ENCODE measurements at places on chromosomes 6 and 20. TPM values are rescaled to one million over a fixed set of nuclear protein-coding genes. Genes with fewer than 3 reads are reported as not detected.
A peak's percentile ranks its signal among the peaks of the same experiment; 100 is the strongest.

Gene RAET1G
- 1.2 TPM for total RNA-seq

Gene PARD6B
- 0.06 TPM for total RNA-seq

Gene AIF1
- not detected for total RNA-seq

Gene MCCD1
- not detected for total RNA-seq

Gene ABHD16B
- not detected for total RNA-seq

Gene ECI2
- 74.9 TPM for total RNA-seq

Gene SLC22A1
- 0.19 TPM for total RNA-seq

Gene RAMACL
- not detected for total RNA-seq

Gene OLIG3
- not detected for total RNA-seq

Gene PHF3
- 26.6 TPM for total RNA-seq

GRCh38 chr20:58869662-58870227 lies 17.2 kb downstream of the GNAS start:
- no peak for DNase-seq

GRCh38 chr6:44771647-44772415 lies 384.3 kb downstream of the CDC5L start:
- no peak for DNase-seq

DNA sequence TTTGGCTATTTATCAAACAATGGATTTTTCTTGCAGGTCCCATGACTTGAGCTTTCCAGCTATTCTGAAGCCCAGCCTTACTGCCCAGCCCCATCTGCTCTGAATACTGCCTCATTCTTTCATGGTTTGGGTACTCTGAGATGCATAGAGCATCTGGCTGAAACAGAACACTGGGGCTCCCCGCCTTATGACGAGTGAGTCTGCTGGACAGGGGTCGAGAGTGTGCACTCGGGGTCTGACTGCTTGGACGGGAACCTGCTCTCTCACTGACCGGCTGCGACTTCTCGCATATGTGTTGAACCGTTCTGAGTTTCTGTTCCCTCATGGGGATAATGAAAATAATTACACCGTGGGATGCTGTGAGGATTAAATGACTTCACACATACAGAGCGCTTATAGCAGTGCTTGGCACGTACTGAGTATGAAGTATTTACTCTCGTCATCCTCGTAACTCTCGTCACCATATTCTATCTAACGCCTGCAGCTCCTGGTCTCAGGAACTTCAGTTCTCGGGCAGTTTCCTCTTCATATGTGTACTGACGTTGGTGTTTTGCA lies 59.5 kb upstream of the MPC1 start:
- no peak for DNase-seq

- no peak for DNase-seq
These were observed 186.0 kb downstream of the DTNBP1 start for GRCh38 chr6:15476631-15477380.

DNA sequence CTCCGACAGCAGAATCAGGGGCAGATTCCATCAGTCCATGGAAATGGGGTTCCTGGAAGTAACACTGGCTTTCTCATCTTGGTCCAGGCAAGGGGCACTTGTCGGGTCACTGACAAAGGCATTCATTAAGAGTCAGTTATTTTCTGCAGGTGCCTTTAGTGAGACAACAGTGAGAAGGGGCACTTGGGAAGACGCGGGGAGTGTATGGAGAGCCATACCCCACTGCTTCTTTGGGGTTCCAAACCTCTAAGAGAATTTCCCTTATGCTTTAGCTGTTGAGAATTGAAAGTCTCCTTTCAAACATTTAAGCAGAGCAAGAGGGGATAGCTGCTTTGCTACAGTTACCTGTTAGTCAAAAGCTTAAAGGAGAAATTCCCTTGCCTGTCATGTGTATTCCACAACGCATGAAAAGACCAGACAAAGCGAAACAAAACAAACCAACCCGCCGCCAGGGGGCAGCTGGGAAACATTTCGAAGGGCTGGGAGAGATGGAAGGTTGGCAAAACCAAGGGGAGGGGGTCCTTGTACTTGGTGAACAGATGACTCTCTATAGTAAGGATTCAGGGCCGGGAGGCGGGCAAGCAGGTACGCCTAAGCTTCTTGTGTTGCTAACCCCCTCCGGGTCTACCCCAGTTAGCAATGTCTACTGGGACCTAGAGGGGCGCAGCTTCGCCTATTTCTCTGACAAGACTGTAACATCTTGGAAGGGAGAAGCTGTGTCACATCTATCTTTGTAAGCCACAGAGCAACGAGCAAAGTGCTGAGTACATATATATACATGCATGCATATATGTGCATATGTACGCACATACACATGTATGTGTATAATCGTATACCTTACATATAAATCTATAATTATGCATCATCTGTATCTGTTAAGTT lies 474.9 kb upstream of the AGPAT4 start:
- DNase-seq: peak; percentile 10

DNA sequence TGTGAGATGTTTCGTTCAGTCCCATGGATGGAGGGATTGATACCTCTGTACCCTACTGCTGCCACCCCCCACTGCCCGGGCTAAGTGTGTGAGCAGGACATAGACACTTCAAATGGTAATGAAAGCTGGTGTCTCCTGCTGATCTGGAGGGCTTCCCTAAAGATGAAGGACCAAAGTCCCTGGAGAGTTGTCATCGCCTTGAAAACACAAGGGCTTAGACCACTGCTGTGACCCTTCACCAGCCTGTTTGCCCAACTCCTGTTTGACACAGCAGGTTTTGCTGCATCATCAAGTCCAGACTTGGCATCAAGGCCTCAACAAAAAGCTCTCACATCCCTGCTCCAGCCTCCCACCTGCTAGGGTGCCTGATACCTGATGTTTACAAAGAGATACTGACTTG lies 57.9 kb upstream of the FAM8A1 start:
- DNase-seq: no peak

DNA sequence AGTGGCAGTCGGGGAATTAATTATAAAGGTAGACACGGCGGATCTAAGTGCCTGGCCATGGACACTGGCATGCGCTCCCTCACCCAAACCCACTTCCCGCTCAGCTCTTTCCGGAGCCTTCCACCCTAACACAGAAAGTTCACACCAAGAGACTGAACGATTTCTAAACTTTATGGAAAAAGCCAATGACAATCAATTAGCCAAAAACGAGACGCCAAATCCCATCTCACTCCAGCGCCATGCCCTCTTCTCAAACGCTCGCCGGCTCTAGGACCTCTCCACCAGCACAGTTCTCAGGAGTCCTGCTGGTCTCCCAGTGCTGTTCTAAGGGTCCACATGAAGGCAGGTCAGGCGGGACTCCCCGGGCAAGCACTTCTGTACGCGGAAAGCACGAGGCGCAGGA lies 641 bp downstream of the SF3B5 start:
- DNase-seq: no peak

DNA sequence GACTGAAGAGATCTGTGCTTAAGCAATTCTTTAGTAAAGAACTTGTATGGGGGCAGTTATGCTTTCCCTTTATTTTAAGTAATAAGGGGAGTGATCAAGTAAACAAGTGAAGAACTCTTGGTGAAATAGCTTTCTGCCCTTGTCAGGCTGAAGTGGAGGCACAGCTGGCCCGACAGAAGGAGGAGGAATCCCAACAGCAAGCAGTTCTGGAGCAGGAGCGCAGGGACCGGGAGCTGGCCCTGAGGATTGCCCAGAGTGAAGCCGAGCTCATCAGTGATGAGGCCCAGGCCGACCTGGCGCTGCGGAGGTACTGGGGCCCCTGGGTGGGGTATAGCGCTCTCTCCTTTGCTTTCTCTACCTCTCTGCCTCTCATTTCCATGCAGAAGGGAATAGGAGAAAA lies 143.3 kb downstream of the MYO6 start:
- no peak for DNase-seq

GRCh38 chr20:43977962-43978361 lies 63.3 kb downstream of the TOX2 start:
- no peak for DNase-seq

GRCh38 chr6:160065200-160065599 lies 56.4 kb upstream of the SLC22A1 start:
- DNase-seq: no peak

GRCh38 chr6:105648276-105648675 lies 245.4 kb upstream of the PREP start:
- no peak for DNase-seq

- no peak for DNase-seq
These were observed 46.8 kb downstream of the LY86 start for GRCh38 chr6:6635291-6635690.

- DNase-seq: peak; percentile 44
These were observed 218.5 kb downstream of the ARHGAP18 start for GRCh38 chr6:129491436-129491835.

DNA sequence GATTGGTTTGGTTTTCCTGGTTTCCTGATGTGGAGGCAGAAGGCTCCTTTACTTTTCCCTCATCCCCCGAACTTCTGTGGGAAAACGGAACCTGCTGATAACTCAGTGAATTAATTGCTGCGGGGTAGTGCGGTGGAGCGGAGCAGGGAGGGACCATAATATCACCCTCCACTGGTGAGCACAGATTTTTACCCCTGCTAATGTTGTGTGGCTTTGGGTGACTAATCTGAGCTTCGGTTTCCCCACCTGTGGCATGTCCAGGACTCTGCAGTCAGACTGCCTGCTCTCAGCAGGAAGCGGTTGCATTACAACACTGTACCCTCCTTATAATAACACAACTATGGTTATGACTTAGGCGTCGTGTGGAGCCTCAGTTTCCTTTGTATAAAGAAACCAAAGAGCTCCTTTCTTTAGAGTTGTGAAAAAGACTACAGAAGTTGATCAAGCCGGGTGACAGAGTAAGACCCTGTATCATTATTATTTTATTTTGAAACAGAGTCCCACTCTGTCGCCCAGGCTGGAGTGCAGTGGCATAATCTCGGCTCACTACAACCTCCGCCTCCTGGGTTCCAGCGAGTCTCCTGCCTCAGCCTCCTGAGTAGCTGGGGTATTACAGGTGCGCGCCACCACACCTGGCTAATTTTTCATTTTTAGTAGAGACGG lies 2.2 kb upstream of the ID1 start:
- DNase-seq: peak; percentile 94

GRCh38 chr6:123777563-123777962 lies 26.1 kb upstream of the NKAIN2 start:
- peak; percentile 31 for DNase-seq

DNA sequence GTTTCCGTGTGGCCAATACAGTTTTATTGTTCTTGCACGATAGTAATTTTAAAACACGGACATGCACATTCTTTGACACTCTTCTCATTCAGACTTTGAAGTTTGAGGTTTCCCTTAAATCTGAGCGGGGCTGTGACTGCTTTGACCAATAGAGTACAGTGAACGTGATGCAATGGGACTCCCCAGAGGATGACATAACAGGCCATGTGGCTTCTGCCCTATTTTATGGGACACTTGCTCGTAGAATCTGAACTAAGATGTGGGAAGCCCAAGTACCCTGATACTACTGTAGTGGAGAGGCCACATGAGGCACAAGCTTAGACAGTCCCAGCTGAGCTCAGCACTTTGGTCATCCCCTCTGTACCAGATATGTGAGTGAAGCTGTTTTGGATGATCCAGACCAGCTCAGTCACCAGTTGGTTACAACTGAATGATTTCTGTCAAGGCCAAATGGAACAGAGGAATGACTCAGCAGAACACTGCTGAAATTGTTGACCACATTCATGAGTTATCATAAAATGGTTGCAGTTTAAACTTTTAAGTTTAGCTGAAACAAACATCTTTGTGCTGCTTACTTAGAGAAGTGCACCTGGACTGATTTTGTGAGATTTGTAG lies 279.4 kb downstream of the RFPL4B start:
- peak; percentile 90 for DNase-seq

DNA sequence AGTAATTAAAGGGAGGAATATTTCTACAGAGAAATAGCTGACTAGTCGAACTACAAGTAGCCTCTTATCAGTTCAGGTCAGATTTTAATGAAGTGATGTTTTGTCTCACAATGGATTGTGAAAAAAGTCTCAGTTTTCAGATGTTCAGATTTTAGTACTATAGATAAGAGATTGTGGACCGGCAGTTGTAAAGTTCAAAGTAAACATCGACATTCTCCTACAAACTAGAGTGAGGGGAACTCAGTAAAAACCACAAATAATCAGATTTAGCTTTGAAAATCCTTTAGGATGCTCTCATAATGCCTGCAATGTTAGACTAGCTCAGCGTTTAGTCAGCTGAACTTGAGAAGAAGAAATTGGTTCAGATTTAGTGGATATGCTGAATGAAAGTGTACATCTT lies 39.9 kb downstream of the RCAN2 start:
- no peak for DNase-seq

DNA sequence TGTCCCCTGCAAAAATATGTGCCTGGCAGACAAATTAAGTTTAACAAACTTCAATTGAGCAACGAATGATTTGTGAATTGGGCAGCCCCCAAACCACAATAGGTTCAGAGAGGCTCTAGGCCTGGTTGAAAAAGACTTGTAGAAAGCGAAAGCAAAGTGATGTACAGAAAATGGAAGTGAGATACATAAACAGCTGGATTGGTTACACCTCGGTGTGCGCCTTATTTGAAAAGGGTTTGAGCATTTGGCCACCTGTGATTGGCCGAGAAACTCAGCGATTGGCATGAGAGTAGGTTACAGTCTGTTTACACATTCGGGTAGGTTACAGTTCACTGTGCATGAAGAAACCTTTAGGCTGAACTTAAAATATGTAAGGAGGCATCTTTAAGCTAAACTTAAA lies 136.9 kb downstream of the CD83 start:
- DNase-seq: no peak

DNA sequence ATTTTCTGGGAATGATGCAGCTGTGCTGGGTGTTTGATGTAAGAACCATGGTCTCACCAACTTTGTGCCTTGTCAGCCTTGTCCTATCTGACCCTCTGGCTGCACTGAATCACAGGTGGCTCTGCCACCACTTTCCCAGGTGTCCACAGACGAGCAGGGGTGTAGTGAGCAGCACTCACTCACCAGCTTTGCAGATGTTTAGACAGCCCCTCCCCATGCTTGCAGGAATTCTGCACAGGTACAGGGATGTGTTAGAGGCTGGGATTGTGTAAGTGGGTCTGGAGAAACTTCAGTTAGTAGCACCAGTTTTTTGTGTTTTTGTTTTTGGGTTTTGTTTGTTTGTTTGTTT lies 88.2 kb upstream of the NAA20 start:
- DNase-seq: no peak

GRCh38 chr20:19408971-19409370 lies 196.5 kb downstream of the SLC24A3 start:
- no peak for DNase-seq

GRCh38 chr6:68993911-68994310 lies 358.8 kb downstream of the ADGRB3 start:
- DNase-seq: no peak

DNA sequence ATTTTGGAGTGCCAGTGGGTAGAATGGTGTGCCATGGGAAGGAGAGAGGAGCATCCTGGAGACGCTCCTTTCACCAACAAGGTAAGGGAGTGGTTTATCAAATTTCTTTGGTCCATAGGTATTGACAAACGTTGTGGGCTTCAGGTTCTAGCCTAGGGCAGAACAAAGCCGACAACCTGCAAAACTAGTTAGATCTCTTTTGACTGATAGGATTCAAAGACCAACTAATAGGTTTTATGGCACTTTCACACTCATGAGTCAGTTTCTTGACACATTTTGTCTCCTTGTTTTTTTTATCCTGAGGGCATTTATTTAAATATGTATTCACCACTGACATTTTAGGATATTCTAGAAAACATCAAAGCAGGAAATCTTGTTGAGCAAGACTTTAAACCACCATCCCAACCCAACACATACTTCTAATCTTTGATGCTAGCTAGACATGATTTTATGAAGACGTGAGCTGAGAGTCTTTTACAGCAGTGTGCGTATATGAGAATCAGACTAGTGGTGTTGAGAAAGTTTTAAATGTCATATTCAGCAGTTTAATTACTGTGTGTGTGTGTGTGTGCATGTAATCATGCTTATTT lies 370.4 kb upstream of the HSF2 start:
- no peak for DNase-seq

All from LHCN-M2 (cell line).